ENCODE measurements at places on chromosomes 2 and 18.

- no peak for DNase-seq
Observed at GRCh38 chr2:163748420-163748819, 12.6 kb upstream of the FIGN start.

DNA sequence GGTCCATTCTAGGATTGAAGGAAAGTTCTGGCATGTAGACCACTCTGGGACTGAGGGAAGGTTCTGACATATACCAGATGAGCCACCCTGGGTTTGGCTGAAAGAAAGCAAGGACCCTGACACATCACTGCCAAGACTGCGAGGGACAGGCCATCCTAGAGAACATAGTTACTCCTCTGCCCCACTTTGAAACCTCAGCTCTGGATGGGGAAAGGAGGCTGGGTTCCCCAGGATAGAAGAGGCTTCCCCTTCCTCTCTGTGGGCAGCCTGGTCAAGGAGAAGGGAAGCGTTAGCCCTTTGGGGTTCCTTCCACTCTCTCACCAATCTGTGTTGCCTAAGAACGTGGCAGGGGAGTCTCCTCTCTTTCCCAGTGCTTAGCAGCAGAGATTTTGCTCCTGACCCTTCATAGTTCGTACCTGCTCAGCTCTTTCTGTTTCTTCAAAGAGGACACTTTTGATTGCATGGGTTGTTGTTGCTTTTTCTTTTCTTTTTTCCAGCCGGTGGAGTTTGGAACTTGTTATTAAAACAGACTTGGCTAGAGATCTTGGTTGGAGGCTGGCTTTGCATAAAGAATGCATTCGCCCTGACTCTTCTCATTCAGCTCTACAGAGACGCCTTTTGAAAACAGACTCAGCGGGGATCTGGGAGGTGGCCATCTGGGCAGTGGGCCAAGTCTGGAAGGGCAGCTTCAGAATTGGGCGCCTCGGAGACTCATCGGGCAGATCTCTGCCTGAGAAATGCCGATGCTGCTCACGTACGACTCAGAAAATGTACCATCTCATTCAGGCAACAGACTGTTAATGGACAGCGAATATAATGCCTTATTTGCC is 166.1 kb downstream of the CLIP4 start:
- no peak for DNase-seq

- DNase-seq = no peak
Observed at GRCh38 chr2:32991091-32991845, 44.5 kb downstream of the LTBP1 start.

DNA sequence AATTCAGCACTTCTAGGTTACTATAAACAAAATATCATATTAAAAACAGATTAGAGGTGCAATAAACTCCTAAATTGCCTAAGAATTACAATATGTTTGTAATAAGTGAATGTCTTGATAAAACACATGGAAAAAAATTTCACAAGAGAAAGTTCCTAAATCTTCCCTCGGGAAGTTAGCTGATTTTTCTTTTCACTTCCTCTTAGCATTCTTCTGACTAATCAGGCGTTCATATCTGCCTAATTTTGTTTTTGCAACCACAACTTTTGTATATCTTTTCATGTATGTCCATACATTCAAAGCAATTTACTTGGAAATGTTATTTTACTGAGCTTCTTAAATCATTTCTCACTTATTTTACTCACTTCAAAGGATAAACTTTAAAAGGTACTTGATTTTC is 88.5 kb downstream of the RTTN start:
- DNase-seq = no peak

DNA sequence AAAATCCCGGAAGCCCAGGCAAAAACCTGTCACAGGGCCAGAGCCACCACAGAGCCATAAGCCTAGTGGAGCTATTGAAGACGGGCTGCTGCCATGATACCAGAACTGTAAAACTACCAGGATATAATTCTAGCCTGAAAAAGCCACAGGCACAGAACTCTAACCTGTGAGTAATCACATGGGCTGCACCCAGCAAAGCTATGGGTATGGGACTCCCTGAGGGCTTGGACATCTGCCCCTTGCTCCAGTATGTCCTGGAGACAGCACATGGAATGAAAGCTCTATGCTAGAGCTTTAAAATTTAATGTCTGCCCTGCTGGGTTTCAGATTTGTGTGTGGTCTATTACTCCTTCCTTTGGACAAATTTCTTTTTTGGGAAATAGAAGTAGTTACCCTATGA is 2183.6 kb upstream of the CELF4 start:
- no peak for DNase-seq

- DNase-seq = no peak
Observed at GRCh38 chr2:179991344-179991743, 15.8 kb downstream of the CWC22 start.

DNA sequence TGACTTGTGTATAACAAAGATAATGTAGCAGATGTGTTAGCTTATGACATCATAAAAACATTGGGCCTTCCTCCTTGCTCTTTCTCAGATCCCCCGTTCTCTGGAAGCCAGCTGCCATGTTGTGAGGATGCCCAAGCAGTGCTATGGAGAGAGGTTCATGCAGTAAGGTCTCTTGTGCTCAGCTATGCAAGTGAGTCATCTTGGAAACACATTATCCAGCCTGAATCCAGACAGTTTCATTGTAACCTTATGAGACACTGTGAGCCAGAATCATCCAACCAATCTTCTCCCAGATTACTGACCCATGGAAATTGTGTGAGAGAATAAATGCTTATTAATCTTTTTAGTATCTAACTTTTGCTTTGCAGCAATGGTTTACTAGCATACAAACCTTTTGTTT is 60.8 kb downstream of the ST6GAL2 start:
- DNase-seq = no peak

- DNase-seq = no peak
Observed at GRCh38 chr2:222074674-222075073, 224.1 kb downstream of the PAX3 start.

GRCh38 chr18:65942104-65942503 is 191.3 kb downstream of the CDH7 start:
- no peak for DNase-seq

- no peak for DNase-seq
Observed at GRCh38 chr2:24915175-24915574, 4.9 kb downstream of the ADCY3 start.

DNA sequence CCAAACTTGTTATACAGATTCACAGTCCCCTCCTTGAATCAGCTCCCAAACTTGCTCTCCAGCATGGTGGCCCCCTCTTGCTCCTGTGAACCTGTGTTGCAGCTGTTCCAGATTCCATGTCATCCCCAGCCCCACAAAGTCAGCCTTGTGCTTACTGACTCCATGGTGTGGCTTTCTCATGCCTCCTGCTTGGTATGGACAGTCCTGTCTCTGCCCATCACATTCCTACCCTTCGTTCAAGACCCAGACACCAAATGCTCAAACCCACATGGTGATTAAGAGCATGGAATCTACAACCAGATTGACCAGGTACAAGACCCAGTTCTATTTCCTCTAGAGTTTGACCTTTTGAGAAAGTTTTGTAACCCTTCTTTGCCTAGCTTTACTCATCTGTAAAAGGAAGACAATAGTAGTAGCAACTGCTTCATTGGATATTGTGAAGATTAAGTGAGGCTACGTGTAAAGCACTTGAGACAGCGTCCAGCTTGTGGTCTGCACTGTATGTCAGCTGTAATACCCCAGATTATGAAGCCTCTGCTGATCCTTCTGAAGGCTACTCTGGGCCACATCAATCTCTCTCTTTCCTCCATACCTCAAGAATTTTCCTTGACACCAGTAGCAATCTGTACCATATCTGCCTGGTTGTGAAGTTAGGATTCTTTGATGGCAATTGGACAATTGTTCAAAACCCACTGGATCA is 146.4 kb upstream of the HAAO start:
- no peak for DNase-seq

GRCh38 chr2:887639-888038 is 63.0 kb upstream of the SNTG2 start:
- DNase-seq = no peak

DNA sequence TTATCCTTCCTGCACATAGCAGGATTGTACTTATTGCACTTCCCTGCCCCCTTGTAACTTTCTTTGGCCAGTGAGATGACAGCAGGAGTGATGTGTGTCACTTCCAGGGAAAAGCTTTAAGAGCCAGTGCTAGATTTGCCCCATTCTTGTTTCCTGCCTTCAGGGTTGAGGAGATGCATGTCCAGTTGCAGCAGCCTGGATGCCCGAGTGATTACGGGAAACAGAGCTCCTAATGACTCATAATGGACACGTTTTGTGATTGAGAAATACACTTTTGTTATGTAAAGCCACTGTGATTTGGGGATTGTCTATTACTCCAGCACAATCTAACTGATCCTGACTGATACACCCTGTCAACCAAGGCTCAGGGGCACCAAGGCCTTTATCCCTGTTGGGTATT is 5.0 kb upstream of the TET3 start:
- DNase-seq = no peak

GRCh38 chr2:141711627-141712026 is 419.2 kb downstream of the LRP1B start:
- DNase-seq = no peak

DNA sequence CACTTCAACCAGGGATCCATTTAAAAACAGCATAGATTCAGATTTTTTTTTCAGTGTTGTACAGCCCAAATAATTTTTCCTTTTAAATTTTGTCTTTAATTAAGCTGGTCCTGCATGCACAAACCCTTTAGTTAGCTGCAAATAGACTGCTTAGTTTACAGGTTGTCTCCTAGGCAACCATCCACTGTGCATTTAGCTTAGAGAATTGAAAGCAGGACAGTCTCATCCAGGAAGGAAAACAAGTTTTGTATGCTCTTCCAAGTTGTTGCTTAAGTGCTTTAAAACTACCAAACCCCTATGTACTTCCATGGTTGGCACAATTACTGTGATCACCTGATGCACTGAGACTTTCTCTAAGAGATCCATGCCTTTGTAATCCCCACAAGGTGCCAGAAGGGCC is at the start of gene MAP3K19:
Gene MAP3K19, minus strand, starts transcription at position 148 of the 400 bp plus-strand sequence. CDS start 22,800 bp downstream, outside the sequence.
- DNase-seq = no peak

- no peak for DNase-seq
Observed at GRCh38 chr2:8872821-8873432, 35.5 kb upstream of the KIDINS220 start.

DNA sequence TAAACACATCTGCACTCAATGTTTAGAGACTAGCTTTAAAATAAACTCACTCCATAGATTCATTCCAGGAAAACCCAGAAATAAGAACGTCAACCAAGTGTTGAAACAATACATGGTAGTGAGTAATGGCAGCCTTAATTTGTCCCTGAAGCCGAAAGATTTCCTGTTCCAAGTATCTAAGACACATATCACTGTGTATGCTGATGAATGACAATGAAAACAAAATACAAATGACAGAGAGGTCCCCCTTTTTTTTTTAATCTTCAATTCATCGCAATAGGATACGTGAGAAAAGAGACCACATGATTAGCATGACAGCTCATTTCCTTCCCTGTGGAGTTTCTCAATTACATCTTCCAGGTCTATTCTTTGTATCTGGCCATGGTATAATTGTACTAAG is 160.5 kb upstream of the STK17B start:
- no peak for DNase-seq

GRCh38 chr2:69518841-69519240 is 81.6 kb upstream of the NFU1 start:
- no peak for DNase-seq

- DNase-seq = no peak
Observed at GRCh38 chr2:239871481-239872435, 153.4 kb downstream of the NDUFA10 start.

DNA sequence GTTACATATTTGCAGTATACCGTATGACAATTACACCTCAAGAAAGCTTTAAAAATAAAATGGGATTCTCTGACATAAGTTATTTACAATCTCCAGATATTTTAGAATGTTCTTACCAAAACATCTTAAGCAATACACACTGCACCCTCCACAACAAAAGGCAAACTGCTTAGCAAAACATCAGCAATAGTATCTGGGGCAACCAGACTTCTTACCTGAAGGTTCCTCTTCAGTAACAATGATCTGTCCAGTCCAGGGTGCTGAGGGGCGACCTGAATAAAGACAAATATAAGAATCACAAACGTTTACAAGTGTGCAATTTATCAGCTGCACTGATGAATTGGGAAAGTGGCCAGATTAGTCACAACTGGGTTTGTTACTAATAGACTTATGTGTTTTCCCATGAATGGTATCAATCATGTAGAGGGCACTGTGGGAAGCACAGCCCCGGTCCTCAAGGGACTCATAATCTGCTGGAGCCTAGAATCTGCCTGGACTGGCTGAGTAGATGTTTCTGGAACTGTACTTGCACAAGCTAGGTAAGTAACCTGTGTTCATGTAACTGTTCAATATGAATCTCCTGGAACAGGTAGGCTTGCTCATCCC is 70.7 kb downstream of the MYOM1 start:
- DNase-seq = no peak

- no peak for DNase-seq
Observed at GRCh38 chr2:125471963-125472362, 1184.0 kb upstream of the GYPC start.

DNA sequence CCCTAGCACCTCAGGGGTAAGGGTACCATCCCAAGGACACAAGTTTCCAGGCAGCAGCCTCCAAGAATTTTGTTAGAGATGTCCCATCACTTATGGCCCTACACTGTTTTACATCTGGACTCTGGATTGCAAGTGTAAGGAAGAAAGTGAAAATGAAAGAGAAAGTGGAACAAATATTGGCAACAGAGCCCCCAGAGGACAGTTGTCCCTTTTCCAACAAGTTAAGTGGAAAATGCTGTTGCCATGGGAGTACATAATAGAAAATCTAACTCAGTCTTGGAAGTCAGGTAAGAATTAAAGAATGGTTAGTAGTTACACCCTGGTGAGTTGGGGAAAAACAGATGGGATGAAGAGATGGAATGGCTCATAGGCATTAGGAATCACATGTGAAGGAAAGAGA is 50.6 kb downstream of the TTC21B start:
- DNase-seq = no peak

GRCh38 chr18:37303009-37303408 is 262.6 kb downstream of the CELF4 start:
- no peak for DNase-seq

- no peak for DNase-seq
Observed at GRCh38 chr2:189818249-189819038, 34.2 kb downstream of the PMS1 start.

- no peak for DNase-seq
Observed at GRCh38 chr2:227335713-227336112, 10.7 kb downstream of the MFF start.

Measured in activated CD4-positive, alpha-beta T cell treated with anti-CD3 and anti-CD28 coated beads, Interleukin-2, amount 50 U/mL, for 1 hour (primary cell).